ENCODE measurements at places on chromosomes 6 and 20.

DNA sequence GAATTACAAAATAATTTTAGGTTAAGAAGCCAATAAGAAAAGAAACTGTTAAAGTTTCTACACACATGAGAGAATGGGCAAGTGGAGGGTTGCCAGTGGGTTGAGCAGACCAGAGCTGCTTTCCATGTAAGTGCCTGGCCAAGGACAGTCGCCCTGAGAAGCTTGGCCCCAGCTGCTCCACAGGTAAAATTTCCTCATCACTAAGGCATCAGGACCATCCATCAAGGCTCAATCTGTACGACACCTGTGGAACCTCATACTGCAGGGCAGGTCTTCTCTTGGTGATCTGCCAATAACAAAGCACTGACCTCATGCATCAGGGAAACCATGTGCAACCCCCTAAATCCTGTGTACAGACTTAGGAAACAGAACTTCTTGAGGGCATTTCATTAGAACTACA, 115.4 kb downstream of the INSM1 start:
- no peak for DNase-seq

DNA sequence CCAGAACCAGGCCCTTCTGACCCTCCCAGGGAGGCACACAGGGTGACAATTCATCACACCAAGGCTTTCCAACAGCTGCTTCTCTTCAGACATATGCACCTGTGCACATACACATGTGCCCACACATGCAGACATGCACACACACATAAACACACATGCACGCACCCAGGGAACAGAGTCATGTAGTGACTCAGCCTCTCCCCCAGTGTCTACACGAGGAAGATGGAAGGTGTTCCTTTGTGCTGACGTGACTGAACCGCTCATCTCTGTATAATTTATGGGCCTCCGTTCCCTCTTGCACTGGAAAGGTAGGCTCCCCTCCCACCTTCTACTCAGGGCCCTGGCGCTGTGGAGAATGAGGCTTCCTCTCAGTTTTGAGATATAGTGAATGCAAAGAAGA, 23.8 kb upstream of the PLEKHG1 start:
- DNase-seq = peak; percentile 6

GRCh38 chr20:32463642-32464400, 105.7 kb downstream of the ASXL1 start:
- DNase-seq = no peak

GRCh38 chr20:33685328-33686099, 671 bp downstream of the E2F1 start:
- DNase-seq = peak; percentile 83

GRCh38 chr20:56285496-56285895, 37.0 kb downstream of the MC3R start:
- no peak for DNase-seq

- no peak for DNase-seq
Observed at GRCh38 chr6:119195848-119196247, 117.4 kb upstream of the FAM184A start.

GRCh38 chr6:36504982-36505381, 42.3 kb downstream of the STK38 start:
- no peak for DNase-seq

DNA sequence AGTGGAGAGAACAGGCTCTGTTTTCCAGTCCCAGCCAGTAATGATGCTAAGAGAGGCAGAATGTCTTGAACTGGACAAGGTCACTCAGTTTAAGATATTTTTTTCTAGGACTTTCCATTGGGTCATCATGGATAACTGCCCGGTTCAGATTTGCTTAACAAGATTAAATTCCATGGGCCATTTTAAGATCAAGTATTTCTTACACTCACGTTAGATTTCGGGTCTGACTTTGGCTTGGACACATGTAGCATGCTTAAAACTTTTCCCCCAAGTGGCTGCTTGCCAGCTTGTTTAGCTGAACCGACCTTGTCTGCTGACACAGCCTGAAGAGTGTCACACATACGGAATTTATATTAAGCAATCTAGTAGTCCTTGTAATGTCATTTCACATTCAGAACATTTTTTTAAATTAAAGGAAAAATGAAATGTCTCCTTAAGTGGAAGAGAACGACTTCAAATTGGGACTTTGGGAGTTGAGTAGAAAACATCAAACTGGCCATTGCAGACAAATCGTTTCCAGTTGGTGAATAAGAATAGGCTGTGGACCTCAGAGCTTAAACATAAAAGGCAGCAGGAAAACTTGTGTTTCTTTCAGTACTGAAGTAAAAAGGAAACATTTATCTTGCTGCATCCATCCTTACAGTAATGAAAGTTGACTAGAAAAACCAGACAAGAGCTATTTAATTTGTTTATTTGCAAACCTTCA, 29.0 kb downstream of the ARMC2 start:
- DNase-seq = no peak

GRCh38 chr20:63856098-63856511, 5.2 kb upstream of the ABHD16B start:
- no peak for DNase-seq

DNA sequence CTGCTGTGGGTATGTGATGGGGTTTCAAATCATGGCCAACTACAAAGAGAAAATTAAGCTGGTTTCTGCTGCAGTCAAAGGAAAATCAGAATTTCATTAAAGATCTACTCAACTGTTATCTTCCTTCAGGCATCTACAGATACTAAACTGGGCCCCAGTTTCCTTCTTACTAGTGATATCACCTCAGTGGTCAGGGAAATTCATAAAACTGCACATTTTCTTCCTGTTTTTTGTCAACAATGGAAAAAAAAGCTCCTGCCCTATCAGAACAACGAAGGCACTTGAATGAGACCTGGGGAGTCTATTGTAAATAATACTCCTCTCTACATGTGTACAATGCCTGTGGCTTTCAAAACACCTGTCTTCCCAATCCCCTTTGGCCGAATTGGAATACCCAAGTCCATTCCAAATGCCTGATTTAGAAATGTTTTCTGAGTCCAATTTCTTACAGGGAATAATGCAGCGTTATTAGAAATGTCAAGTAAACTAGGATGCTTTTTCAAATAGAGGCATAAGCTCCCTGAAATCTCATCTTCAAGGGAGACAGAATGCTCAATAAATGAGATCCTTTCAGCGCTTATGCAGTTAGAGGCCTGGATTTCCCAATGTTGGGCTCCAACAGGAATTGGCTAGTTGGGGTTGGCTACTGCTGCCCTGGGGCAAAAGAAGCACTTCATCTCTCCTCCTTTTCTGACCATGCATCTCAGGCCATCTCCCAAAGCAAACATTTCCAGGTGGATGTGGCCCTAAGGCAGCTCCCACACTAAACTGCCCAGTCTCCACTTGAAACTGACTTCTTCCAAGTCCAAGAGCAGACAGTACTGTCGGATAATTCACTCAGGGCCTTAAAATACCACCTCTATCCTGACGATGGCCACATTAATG, 143.3 kb downstream of the NFATC2 start:
- DNase-seq = no peak

- no peak for DNase-seq
Observed at GRCh38 chr20:61608275-61609085, 356.4 kb downstream of the CDH4 start.

- DNase-seq = peak; percentile 29
Observed at GRCh38 chr6:98824902-98825599, 9.3 kb upstream of the POU3F2 start.

DNA sequence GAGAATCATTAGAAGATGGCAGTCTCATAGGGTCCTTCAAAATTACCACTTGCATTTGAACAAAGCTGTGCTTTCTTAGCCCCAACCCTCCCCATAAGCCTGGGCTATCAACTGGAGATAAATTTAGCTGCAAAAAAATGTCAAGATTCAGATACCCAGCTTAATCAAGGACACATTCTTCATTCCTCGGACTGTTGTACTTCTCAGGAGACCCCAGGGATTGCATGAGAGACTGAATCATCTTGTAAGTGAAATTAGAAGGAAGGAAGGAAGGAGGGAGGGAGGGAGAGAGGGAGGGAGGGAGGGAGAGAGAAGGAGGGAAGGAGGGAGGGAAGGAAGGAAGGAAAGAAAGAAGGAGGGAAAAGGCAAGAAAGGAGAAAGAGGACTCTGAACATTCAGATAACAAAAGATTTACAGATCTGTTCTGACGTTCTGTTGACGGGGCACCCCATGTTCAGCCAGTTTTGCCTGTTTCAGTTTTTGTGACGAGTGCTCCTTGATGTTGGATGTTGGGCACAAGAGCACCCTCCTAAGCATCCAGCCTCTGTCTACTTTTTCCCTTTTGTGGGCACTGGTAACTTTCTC, 498.7 kb downstream of the PREX1 start:
- no peak for DNase-seq

DNA sequence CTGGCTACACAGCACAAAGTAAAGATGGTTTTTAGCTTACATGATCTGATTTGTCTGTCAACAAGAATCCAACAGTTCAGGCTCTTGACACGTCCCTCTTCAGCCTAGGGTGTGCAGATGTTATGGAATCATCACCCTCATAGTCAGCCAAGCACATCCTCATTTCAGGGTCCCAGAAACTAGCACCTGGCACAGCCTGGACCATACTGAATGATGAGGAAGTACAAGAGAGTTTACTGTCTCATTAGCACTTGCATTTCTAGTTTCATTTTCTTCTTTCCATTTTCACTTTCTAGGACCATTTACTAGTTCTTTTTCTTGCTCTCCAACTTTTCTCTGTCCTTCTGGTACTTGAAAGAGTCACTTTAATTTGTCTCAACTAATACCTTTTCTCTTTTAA, 6.5 kb downstream of the RIPOR2 start:
- DNase-seq = no peak

DNA sequence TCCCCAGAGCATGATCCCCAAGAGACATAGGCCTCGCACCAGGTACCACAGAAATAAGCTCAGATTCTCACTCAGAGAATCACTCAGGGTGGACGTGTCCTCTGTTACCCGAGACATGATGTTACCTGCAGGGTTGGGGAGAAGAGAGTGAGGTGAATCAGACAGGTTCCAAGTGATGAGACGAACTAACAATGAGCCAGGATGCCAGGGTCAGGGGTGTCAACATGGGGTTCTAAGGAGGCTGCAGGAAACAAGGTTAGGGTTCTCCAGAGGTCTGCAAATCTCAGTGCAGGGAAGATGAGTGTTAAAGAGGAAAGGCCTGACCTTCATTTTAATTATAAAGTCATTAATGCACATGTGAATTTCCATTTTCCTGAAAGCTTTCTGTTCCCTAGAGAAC, 2.5 kb downstream of the TAP1 start:
- DNase-seq = no peak

DNA sequence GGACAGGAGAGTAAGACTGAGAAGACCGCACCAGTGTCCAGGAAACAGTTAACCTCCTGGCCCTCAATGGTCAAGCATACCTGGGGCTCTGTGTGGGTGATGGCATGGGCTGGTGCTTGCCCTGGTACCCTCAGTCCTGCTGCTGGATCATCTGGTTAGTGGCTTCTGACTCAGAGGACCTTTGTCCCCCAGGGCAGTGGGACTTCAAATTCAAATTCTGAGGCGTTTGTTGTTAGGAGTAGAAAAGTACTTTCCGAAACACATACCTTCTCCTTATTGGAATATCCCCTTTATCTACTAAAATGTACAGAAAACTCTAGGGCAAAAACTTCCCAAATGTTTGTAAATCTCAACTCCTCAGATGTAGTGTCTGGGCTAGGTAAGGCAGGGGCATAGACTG, 4.1 kb upstream of the SFT2D1 start:
- no peak for DNase-seq

DNA sequence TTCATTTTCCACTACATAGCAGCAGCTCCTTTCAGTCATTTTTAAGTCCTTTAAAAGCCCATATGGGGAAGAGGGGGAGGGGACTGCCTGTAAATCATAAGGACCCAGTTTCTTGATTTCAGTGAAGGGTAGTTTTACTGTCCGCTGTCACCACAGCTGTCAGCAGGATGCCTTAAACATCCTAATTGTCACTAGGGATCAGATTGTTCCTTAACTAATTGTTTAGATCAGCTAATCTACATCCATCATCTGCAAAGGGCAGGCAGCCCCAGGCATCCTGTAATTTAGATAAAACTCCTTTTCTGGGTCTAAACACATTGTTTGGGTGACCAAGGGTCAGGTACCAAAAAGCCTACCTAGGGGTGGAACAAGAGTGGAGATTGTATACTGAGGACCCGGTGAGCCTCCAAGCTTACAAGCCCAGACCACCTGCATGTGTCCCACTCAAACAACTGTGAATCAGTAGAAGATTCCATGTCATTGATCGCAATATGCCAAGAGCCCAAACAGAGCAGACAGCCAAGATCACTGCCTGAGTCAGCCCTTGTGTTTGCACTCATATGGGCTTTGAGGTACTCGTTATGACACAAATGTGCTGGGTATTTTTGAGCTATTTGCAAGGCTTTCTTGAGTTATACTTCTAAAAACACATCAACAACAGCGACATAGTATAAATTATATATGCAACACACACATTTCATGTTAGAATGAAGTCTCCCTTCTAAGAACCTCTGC, 198.7 kb upstream of the CEP162 start:
- no peak for DNase-seq

DNA sequence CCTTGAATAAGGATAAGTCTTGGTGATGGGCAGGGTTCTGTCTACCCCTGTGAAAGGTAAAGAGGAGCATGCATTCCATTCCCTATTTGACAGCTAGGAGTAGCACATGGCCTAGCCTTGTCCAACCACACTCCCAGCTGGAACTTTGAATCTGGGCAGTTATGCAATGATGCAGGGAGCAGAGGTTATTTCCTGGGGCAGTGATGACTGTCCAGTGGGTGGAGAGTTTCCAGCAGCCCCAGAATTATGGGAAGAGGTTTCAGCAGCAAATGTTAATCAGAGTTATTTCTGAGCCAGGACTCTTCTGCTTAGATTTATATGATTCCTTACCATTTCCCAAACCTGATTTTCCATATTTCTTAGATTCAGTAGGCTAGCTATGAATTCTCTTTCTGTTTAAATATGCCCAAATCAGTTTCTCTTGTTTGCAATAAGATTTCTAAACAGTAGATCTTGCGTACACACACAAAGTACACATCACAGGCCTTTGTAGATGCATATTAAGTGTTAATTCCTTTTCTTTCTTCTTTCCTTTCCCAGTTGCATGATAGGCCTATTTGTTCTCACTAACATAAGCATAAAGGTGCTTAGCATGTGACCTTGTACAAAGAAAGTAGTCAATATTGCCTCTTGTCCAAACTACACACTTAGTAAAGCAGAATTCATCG, 17.3 kb upstream of the TXLNB start:
- no peak for DNase-seq

DNA sequence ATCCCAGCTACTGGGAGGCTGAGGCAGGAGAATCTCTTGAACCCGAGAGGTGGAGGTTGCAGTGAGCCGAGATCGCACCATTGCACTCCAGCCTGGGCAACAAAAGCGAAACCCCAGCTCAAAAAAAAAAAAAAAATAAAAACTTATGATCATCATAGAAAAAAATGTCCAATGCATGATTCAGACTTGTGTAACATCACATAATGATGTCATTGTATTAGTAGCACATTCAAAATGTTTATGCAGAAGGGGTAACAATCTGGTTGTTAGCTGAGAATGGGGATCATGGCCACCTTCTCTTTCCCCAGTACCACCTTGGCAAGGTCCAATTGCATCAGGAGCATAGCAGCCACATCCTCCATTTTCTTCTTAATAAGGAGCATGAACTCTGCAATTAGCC, 137.6 kb upstream of the MARCKS start:
- no peak for DNase-seq
